ENCODE measurements at places on chromosomes 2 and 18.

DNA sequence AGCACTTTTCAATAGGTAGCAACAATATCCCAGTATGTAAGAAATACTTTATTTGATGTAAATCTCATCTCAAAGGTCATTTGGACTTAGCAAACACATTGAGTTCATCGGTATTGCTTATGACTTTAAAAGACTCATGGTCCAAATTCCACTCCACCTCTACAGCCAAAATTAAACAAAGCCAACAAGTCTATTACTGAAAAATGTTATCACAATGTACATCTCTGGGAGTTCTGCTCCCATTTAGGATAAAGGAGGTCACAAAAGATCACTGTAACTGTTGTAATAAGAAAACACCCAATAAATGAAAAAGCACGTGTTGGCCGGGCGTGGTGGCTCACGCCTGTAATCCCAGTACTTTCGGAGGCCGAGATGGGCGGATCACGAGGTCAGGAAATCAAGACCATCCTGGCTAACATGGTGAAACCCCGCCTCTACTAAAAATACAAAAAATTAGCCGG lies 50.0 kb downstream of the ESCO1 start:
- DNase-seq = no peak

- no peak for DNase-seq
Measured at GRCh38 chr2:127560201-127560930, 24.9 kb downstream of the MYO7B start.

DNA sequence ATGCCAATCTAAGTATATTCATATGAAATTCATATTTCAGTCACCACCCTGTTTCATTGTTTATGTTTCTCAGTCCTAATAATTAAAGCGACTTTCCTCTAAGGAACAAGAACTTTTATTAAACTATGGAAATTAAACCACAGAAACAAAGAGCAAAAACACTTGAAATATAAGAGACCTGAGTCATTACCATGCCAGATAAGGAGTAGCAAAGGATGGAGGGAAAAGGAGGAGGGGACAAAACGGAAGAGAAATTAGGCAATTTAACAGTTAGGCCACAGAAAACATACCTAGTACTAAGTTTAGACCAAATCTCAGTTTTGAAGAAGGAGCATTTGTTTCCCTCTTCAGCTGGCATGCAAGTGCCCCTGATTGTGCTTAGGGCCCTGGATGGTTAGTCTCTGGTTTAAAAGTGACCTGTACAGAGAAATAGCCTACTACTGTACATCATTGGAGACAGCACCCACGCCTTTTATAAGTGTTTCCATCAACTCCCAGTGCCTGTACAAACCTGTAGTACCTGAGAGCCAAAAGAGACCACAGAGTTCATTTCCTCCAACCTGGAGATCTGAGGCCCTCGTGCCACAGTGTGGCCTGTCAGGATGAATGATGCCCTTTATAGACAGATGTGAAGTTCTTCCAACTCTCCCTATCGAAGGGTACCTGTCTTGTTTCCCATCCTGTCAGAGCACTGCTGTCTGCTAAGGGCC lies 74.5 kb downstream of the SPATS2L start:
- DNase-seq = no peak

GRCh38 chr2:212649646-212650045 lies 111.0 kb upstream of the ERBB4 start:
- DNase-seq = no peak

DNA sequence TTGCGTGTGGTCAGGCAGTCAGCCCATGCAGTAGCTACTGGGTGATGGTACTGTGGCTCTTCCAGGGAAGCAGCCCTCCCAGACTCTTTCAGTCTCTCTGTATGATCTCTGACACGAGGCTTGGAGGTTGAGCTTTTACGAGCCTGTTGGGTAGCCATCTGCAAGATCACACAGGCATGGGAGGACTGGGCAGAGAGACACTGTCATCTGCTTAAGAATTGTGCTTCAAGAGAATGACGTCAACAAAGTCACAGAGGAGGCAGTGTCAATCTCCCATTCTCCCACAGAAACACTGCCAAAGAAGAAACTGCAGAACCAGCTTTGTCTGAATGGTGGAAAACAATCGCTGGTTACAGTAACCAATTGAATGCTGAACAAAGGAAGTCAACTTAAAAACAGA lies 78.4 kb upstream of the MC2R start:
- DNase-seq = no peak

DNA sequence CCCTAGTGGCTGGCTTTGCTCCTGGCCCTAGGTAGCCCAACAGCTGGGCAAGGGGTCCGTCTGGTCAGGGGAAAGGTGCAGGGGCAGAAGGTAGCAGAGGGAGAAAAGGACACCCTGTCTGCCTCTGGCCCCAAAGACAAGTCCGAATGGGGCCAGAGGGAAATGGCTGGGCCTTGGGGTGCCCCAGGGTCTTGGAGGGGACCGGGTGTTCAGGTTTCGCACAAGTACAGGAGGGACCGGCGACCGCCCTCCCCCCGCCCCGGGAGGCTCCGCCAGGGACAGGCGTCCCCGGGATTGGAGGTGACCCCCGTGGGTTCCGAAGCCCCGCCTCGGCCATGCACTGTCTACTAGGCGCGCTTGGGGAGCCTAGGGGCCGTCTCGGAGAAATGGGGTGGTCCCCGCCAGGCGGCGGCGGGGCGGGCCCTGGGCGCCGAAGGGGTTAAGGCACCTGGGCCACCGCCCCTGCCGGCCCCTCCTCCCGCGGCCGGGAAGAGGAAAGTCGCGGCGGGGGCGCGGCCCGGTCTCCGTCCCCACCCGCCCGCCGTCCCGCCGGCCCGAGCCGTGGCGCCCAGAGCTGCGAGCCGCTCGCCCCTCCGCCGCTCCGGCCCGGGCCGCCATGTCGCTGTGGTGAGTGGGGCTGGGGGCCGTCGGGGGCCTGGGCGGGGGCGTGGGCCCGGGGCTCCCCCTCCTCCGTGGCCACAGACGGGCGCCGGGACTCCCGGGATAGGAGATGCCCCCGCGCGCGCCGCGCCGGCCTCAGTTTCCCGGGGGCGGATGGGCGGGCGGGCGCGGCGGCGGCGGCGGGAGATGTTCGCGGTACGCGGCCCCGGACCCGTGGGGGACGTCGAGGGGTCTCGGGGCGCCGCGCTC lies at the start of gene B3GNT7:
Gene B3GNT7, plus strand, starts transcription at position 523 of the 870 bp plus-strand sequence. Its CDS starts 94 bp downstream, at position 617.
- DNase-seq = no peak
